ENCODE measurements at places on chromosomes 11 and 22.

DNA sequence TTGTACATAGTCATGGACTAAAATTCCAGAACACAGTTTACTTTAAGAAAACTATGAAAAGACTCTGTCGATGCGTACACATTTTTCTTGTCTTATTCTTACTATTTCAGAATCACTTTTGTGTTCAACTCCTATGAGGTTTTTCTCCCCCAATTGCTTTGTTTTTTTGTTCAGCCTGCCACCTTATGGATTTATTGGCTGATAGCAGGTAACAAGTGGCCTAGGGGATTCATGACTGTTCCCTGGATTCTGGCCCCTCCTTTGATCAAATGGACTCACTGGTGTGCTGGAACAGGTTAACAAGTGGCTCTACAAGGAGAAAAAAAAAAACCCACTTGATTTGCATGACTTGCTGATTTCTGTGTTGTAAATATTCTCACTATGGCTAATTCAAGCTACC lies 10.6 kb downstream of the MMP20 start:
- no peak for DNase-seq

GRCh38 chr11:9601876-9602199 lies 28.4 kb downstream of the WEE1 start:
- no peak for DNase-seq

- no peak for DNase-seq
Observed at GRCh38 chr11:25396847-25397246, 900.0 kb downstream of the LUZP2 start.

DNA sequence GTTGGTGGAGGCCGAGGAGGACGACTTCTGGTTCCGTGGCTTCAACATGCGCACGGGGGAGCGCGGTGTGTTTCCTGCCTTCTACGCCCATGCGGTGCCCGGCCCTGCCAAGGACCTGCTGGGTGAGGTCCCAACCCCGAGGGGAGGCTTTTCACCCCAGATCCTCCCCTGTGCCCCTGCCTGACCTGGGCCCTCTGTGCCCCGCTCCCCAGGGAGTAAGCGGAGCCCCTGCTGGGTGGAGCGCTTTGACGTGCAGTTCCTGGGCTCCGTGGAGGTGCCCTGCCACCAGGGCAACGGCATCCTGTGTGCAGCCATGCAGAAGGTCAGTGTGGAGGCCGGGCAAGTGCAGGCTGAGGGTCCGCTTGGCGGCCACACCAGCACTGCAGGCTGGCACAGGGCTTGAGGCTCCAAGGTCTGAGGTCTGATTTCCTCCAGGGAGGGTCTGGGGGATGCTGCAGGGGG lies 5.1 kb downstream of the MAPK8IP2 start:
- no peak for DNase-seq

DNA sequence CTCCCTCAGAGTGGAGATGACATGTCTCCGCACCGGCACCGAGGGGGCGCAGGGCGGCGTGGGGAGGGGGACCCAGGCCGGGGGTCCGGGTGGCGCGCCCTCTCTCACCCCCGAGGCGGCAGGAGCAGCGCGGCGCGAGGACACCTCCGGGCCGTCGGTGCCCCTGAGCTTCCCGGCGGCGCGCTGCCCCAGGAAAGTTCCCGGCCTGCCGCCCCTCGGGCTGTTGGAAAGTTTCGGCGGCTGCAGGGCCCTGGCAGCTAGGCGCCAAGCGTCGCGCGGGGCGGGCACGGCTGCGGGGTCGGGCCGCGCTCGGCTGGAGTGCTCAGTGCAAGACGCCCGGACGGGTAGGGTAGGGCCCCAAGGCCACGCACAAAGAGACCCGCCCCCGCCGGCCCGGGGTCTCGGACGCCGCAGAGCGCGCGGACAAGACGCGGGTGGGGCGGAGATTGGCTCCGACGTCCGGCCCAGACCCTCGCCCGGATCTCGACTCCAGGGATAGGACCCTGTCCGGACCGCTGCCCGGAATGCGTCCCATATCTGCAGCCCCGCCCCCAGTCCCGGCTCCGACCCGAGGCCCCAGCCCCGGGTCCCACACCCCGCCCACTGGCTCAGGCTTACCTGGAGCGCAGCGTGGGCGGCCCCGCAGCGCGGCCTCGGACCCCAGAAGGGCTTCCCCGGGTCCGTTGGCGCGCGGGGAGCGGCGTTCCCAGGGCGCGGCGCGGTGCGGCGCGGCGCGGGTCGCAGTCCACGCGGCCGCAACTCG lies 471 bp downstream of the ARVCF start:
- DNase-seq: peak; percentile 6

DNA sequence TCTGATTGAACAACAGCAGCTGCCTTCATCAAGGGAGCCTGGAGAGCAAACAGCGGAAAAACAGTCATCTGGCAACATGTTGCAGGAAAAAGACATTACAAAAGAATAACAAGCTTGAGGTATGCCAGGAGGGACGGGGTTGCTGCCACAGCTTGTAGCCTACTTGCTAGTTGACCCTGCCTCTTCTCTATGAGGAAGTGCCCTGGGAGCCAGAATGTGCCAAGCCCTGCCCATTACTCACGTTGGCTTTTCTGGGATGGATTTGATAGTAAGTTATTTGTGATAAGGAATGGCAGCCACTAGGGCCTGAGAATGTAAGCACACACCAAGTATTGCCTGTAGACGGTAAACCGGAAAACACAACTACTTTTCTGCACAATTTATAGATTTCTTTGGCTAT lies 113.5 kb upstream of the KIRREL3 start:
- DNase-seq: peak; percentile 75

- peak; percentile 69 for DNase-seq
Observed at GRCh38 chr22:42803389-42803788, 53.7 kb downstream of the ARFGAP3 start.
